ENCODE measurements at places on chromosomes 5 and 9.

GRCh38 chr9:8821910-8822666 is 1022.5 kb upstream of the DMAC1 start:
- DNase-seq: no peak

DNA sequence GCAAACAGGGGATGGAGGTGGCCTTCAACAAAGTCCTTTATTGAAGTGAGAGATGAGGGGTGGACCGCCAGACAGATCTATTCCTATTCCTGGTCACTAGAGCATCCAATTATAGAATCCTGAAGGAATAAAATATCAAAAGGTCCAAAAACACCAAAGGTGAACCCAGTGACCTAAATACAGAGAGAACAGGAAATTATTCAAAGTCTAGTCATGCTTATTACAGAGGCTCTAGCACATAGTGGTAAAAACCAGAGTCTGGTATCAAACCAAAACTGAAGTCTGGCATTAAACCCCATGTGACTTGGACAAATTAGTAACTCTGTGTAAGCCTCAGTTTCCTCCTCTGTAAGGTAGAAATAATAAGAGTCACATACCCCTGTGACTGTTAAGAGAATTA is 100.5 kb upstream of the SNX2 start:
- DNase-seq: no peak

GRCh38 chr5:101976933-101977332 is 319.2 kb downstream of the SLCO4C1 start:
- DNase-seq: no peak

DNA sequence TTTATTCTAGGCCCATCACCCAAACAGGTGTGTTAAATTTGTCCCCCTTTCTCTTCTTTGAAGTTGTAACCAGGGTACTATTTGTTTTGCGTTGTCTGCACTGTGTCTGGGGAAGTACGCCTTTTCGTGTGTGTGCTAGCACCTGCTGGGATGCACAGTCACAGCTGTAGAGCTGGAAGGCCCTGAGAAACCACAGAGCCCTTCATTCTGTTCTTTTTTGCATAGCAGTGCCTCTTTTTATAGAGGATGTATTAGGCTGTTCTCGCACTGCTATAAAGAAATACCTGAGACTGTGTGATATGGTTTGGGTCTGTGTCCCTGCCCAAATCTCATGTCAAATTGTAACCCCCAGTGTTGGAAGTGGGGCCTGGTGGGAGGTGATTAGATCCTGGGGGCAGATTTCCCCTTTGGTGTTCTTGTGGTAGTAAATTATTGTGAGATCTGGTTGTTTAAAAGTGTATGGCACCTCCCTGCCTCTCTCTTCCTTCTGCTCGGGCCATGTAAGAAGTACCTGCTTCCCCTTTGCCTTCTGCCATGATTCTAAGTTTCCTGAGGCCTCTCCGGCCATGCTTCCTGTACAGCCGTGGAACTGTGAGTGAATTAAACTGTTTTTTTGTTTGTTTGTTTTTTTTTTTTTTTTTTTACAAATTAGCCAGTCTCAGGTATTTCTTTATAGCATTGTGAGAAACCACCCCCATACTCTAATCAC is 14.0 kb downstream of the SEC61B start:
- no peak for DNase-seq

- DNase-seq: no peak
These were observed 50.3 kb downstream of the MAP1B start for GRCh38 chr5:72157625-72157962.

GRCh38 chr5:6260846-6261245 is 117.5 kb downstream of the MED10 start:
- DNase-seq: no peak

DNA sequence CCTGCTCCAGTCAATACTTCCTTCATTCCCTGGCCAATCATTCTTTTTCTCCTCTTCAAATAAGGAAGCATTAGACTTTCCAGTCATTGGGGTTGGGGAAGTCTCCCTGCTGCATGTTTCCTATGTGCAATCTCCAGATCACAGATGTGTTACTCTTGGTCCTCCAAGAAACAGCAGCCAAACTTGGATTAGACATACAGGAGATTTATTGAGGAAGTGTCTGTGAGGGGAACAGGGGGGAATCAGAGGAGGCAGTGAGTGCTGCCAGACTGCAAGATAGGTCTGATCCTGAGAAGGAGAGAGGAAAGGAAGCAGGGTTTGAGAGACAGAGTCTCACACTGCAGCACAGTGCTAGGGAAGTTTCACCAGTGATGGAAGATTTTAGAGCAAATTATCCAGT is 40.6 kb upstream of the SLIT3 start:
- no peak for DNase-seq

- no peak for DNase-seq
These were observed 43.0 kb downstream of the NUDT12 start for GRCh38 chr5:103519550-103519949.

DNA sequence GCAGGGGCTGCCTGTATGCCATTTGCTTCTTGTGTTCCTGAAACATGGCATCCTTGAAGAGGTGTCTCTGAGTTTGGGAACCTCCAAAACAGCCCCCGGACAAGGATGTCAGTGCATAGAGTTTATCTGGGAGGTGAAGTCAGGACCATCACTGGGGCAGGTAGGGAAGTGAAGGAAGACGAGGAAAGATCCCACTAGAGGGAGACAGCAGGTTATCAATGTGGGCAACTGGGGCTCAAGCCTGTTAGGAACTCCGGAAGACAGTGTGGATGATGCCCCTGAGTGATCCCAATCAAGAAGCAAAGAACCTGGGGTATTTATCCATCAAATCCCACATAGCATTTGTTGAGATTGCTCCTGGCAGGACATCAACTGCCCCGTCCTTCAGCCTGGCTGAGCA is 233.1 kb downstream of the AGTPBP1 start:
- DNase-seq: no peak

GRCh38 chr9:19145881-19146280 is 18.6 kb upstream of the PLIN2 start:
- no peak for DNase-seq

GRCh38 chr5:63822614-63823013 is 139.6 kb downstream of the HTR1A start:
- no peak for DNase-seq

GRCh38 chr9:130022566-130023143 is 20.3 kb downstream of the FNBP1 start:
- DNase-seq: peak; percentile 61

GRCh38 chr5:177154003-177154643 is 20.6 kb downstream of the NSD1 start:
- DNase-seq: peak; percentile 27

GRCh38 chr9:35158501-35159280 is 3.1 kb upstream of the UNC13B start:
- DNase-seq: no peak

GRCh38 chr5:159911349-159911748 is 4.9 kb upstream of the ADRA1B start:
- DNase-seq: no peak

DNA sequence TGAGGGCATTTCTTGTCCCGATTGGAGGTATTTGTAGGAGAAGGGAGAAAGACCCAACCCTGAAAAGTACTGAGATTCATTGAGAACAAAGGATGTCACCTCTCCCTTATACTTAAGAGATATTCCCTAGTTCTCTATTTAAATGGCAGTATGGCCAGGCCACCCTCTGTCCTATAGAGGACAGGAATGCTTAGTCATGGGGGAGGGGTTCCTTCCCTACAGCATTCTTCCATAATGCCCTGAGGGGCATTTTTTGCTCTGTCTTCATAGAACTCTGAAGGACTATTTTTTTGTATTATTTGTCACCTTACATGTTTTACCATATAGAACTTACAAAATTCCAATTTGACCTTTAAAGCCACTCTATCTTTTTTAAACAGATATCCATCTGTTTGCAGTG is 176.3 kb downstream of the TMEM161B start:
- DNase-seq: no peak

- DNase-seq: no peak
These were observed 30.8 kb downstream of the OR1J1 start for GRCh38 chr9:122446819-122447484.

- no peak for DNase-seq
These were observed 80.9 kb downstream of the PRR16 start for GRCh38 chr5:120545007-120545406.

DNA sequence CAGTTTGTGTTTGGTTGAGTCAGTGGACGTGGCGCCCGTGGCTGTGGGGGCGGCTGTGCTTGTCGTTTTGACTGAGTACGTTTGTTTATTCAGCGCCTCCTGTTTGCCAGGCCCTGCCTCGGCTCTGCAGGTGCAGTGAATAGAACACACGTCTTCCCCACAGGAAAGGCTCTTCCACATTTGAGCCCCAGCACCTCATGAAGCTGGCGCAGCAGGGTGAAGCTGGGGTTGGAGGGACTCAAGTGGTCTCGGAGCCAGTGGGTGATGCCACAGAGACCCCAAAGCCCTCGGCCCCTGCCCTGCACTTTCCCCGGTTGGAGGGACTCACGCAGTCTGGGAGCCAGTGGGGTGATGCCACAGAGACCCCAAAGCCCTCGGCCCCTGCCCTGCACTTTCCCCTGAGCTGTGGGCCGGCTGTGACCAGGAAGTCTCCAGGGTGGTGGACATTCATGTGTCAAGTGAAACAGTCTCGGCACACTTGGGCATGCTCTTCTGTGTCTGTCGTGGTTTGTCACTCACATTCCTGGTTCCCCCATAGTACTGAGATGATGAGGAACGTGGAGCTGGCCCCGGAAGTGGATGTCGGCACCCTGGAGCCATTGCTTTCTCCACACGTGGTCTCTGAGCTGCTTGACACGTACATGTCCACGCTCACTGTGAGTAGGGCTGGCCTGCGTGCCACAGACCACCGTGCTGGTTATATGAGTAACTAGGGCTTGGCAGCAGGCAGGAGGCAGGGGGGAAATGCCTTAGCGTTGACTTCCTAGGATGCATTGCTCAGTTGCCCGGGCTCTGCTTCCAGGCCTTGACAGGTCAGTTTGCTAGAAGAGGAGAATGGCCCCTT is 13.6 kb downstream of the EXOC3 start:
- DNase-seq: peak; percentile 42

DNA sequence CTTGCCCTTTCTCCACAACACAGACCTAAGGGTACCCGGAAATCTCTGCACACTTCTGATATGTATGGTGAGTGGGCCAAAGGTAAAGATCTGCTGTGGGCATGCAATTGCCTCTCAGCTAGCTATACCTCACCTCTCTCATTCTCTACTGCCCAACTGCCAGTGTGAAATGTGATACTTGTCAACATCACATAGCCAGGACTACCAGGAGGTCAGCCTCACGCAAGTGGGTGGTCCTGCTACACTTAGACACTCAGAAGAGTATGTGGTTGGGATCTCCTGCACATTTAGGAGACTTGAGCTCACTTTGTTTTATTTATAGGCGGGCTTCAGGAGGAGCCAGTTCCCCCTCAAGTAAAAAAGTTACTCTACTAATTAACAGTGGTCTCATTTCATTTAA is 88.0 kb upstream of the MAN2A1 start:
- DNase-seq: no peak

- DNase-seq: no peak
These were observed 136.2 kb downstream of the TARS1 start for GRCh38 chr5:33576726-33577590.

DNA sequence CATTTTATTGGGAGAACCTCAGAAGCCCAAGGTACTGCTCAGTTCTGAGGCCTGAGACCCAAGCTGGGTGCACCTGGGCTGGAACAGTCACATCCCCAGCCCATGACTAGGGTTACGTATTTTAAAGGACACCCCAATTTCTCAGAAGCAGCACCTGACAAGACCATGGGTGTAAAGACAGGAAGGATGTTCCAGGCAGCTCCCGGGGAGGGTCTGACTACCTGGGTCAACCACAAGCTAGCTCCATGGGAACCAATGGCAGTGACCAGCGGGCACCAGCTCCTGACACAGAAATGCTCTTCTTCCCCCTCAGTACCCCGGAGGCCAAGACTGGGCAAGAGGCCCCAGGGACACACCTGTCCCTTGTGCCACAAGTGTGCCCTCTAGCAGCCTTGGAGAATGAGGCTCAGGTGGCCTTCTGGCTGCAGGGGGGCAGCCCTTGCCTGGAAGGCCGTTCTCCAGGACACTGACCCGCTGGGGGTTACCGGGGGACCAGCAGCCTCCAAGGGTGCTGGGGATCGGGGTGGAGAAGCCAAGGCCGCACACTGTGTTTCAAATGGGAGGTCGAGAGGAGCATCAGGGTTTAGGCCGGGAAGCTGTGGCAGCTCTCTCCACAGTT is 52.6 kb downstream of the IPPK start:
- no peak for DNase-seq

DNA sequence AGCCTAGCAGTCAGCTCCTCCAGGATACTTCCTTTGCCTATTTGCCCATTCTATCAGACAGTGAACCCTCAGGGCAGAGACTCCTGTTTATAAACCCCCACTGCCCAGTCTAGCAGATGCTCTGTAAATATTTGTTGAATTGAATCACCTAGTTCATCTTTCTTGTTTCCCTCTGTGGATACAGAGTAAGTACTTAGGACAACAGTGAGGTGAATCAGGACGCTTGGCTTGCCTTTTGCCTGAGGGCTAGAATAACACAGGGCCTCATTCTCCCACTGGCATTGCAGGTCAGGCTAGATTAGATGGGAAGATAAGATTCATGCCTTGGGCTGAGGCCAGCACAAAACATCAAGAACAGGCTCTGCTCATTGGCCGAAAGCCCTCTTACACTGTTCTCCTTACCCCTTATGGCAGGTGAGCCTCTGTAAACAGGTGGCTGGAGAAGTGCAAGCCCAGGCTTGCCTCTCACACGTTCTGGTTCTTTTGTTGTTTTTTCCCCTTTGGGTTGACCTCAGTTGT is 22.2 kb downstream of the TNFSF8 start:
- DNase-seq: no peak

- DNase-seq: peak; percentile 81
These were observed 1.4 kb upstream of the GLRX start for GRCh38 chr5:95823738-95824609.

- peak; percentile 24 for DNase-seq
These were observed 285.1 kb downstream of the GADD45G start for GRCh38 chr9:89889865-89890264.

- no peak for DNase-seq
These were observed 17.2 kb upstream of the AFAP1L1 start for GRCh38 chr5:149254506-149254905.

DNA sequence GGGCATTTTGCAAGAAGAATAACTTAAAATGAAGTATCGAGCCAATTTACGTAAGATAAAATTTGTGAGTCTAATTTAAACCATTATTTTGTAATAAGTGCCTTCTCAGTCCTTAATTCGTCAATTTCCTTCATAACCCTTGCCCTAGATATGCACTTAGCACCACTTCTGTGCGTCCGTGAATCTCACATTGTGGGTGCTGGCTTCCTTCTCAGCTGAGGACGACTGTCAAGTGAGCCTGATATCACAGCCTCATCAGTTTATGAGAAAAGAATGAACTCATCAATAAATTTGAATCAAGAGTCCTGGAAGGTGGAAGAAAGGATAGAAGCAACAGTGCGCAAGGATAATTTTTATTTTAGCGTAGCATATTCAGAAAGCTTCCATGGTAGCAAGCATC is 64.5 kb downstream of the MARCHF11 start:
- DNase-seq: no peak

- DNase-seq: no peak
These were observed 32.7 kb downstream of the PTGS1 start for GRCh38 chr9:122403381-122404000.

DNA sequence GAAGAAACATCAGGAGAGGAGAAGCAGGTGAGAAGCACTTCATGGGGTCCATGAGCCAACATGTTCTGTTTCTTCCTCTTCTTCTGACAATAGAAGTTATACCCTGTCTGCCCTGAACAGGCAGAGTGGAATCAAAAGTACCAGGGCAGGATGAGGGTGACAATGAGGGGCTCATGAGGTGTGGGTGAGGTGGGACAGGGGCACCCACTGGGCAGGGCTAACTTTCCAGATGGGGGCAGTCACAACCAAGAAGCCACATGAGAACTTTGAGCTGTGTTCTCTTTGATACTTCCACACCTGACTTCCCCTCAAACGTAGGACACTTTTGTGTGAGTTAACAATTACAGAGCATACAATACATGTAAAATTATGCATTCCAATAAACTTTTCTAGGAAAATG is 92.7 kb downstream of the LHFPL2 start:
- no peak for DNase-seq
